GM12892 (cell line): ENCODE measurements at places on chromosomes 3 and 15.

- no peak for DNase-seq
Measured at GRCh38 chr15:48244921-48245320, 38.8 kb downstream of the SLC12A1 start.

DNA sequence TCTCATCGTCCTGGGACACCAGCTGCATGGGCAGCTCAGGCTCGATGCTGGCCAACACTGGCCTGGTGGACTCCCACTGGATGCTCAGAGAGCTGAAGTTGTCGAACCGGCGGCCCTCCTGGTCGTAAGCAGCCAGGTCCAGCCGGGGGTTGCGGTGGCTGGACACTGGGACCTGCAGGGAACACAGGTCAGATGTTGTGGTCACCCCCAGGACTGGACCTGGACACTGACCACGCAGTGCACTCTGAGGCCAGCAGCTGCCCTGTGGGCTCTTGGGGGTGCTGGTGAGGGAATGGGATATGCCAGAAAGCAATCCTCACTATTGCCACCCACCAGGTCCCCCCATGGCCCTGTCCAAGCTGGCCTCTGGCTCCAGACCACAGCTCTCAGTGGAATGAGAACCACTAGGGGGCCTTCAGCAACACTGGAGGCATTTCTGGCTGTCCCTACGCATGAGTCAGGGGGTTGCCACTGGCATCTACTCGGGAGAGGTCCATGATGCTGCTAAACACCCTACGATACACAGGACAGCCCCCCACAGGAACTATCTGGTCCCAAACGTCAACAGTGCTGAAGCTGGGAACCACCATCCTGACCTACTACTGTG lies 66.1 kb downstream of the NUP210 start:
- no peak for DNase-seq

DNA sequence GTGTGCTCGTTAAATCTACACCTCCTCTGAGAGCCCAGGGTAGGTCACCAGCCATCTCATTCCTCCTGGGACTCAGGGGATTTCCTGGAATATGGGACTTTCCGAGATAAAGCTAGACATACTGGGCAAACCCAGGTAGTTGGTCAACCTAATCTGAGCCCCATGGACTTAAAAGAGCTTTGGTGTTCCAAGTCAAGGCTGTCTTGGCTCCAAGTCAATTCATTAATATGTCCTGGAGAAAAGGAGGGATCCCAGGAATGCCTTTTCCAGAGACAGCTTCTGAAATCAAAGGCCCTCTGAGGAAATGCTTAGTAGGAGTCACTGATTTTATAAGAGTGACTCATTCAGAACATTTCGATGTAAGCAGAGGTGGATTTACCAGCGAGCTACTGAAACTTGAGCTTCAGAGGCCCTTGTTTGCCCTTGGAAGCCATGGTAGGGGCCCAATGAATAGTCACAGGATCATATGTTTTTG lies 137.3 kb upstream of the UBE2E1 start:
- DNase-seq: no peak

DNA sequence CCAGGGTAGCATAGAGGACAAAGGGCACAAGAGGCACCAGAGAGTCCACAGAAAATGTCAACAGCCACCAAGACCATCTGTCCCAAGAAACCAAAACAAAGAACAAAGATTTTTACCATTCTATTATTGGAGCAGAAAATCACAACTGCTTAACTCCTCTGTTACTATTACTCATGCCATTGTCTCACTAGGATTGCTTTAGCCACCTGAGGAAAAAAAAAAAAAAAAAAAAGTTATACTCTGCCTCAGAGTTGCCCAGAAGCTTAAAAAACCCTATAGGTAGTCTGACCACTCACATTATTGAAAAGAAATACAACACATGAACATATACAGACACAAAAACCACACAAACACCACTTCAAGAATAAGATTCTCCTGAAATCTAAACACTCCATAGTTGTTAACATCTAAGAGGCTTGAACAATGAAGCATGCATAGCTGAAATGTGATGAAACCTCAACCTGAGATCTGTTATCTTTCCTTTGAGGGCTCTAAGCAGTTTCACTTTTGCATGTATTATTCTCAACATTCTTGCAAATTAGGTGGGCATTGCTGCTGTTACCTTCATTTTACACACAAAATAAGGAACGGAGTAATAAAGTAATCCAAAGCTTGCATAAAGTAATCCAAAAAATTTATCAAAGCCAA lies 85.4 kb downstream of the IGSF11 start:
- DNase-seq: no peak

DNA sequence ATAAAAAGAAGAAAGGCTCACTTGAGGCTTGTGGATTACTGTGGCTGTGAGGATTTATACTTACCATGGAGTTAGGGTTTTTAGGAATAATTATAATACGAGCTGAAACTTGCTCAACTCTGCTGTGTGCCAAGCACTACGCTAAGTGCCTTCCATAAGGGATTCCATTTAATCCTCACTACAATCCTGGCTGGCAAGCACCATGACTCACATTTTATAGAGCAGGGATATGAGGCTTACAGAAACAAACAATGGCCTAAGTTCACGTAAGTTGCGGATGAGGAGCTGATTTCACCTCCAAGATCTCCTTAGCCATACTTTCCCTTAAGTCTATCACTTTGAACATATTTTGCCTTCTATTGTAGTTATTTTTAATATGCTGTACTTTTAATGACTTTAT lies 43.9 kb upstream of the ARL8B start:
- no peak for DNase-seq

GRCh38 chr15:74844319-74845207 lies 1.6 kb upstream of the ULK3 start:
- DNase-seq: no peak

- no peak for DNase-seq
Measured at GRCh38 chr3:129534428-129535027, 6.1 kb downstream of the RHO start.

GRCh38 chr3:160027541-160028195 lies 39.0 kb downstream of the IL12A start:
- no peak for DNase-seq

GRCh38 chr3:32413845-32414521 lies 22.3 kb downstream of the CMTM7 start:
- DNase-seq: no peak

DNA sequence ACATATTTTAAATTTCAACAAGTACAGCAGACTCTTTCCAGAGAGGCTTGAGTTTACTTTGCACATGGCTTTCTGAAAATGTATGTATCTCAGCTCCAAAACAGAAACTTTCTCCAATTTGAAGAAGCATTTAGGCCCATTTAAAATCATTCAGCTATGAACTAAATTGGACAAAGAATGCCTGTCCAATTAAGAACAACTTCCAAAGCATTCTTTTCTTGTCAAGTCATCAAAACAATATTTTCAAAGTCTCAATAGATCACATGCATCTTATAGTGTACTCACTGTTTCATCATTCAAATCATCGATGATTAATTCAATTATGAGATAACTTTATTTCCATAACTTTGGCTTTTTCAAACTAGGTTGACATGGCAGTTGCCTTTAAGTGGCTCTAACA lies 95.2 kb downstream of the KBTBD8 start:
- DNase-seq: no peak

DNA sequence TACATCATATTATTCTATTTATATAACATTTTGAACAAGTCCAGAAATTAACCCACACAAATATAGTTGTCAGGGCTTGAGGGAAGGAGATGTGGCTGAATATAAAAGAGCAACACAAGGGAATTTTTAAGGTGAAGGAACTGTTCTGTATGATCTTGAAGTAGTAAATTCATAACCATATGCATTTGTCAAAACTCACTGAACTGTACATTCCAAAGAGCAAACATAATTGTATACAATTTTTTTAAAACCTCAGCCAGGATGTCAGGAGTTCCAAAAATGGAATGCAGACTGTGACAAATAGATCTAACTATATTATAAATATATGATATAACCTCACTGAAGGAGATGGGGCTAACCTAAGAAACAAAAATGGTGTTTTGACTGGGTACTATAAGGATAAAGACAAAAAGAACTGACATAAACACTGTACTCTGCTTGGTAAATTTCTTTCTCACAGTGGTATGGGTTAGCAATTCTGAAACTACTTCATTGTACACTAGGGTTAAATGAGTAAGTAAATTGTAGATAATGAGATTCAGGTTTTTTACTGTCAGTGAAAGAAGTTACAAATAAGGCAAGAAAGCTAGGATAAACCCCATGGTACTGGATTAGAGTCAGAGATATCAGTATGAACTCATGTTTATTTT lies 14.4 kb downstream of the GOLGB1 start:
- no peak for DNase-seq

DNA sequence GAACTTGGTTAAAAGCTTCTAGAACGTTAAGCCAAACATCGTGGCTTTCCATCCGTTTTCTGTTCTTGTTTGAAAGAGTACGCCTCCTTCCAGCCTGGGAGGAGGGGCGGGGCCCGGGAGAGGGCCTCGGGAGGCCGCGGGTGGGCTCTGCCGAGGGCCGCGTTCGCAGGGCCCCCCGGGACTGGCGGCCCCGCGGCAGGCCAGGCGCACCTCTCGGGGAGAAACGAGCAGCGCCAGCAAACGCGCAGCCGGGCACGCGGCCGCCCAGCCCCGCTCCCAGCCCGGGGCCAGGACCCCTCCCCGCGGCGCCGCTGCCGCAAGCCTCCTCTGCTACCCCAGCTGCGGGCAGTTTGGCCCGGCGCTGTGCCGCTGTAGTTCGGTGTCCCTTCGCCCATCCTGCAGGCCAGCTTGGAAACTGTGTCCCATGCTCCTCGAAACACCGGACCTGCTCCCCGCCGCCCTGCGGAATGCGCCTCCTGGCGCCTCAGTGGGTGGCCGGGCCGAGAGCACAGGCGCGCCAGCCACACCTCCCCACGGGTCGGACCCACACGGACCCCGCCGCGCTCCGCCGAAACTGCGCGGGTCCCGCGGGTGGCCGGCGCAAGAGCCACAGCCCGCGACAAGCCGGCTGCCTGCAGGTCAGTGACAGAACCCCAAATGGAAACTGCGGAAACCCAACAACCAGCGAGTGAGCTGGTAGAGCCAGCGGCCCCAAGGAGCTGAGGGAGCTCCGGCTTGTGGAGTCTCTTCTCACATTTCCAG lies 2.3 kb downstream of the OCA2 start:
- no peak for DNase-seq

GRCh38 chr3:105771392-105771791 lies 97.4 kb downstream of the CBLB start:
- DNase-seq: no peak

DNA sequence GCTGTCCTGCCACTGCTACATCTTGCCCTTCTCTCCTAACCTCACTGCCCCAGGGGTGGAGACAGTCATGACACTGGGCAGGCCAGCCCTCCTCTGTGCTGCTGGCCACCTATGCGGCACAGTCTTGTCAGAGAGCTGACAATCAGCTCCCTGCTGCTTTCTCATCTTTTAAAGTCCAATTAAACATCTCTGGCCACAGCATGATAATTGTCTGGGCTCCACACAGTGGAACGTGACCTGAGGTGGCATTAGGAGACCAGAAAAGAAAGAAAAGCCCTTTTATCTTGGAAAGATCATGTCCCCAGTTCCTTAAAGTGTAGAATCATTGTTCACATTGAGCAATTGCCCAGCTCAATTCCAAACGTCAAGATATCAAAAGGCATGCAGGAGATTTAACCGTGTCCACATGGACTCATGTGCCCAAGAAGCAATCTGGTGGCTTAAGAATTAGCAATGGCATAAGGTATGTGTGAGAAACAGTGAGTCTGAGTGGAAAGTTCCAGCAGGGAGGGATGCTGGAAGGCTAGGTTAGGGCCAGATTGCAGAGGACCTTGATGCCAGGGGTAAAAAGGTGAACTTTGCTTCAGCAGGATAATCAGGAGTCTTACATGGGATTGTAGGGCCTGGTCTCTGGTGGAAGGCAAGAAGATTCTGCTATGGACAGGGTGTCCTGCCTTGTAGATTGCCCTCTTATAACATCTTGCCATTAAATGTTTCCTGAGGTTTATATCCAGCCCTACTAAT lies 15.3 kb upstream of the CACNA1D start:
- no peak for DNase-seq

DNA sequence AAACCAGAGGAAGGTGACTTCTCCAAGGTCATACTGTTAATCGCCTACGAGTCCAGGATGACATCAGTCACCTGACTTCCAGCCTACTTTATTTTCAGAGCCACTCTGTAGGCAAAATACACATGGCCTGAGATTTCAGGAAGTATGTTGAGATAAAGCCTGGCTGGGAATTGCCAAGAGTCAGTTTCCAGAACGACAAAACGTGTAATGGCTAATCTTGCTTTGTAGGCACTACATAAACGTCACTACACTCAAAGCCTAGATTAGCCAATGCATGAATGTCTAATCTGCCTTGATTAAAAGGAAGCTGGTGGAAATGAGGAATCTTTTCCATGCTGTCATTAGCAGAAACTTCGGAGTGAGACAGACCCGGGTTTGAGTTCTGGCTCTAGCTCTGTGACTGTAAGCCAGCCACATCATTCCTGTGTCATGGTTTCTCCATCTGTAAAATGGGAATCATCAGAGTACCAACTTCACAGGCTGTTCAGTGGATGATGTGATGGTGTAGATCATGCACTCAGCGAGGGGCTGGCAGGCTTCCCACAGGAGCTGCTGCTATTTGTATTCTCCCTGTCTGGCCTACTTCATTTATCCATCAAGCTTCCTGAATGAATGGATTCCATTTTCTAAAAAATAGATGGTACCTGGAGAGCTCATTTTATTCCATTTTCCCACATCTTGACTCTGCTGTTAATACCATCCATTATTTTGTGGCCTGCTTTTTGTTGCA lies 241.9 kb downstream of the XXYLT1 start:
- no peak for DNase-seq

DNA sequence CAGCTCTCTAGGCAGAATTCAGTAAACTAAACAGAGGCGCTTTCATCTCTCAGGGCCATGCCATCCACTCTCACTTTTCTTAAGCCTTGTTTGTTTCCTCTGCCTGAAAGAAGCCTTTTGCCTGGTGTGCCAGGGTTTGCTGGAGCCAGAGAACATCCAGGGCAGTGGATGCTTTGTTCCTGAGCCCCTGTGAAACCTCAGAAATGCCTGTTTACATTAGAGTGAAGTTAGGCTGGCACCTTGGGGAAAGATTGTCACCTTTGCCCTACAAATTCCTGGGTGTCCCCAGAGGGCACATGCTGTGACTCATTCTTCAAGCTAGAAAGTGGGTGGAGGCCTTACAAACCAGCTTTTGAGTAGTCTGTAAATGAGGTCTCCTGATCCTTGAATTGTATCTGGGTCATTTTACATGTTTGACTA lies 10.7 kb upstream of the TRAK1 start:
- no peak for DNase-seq

DNA sequence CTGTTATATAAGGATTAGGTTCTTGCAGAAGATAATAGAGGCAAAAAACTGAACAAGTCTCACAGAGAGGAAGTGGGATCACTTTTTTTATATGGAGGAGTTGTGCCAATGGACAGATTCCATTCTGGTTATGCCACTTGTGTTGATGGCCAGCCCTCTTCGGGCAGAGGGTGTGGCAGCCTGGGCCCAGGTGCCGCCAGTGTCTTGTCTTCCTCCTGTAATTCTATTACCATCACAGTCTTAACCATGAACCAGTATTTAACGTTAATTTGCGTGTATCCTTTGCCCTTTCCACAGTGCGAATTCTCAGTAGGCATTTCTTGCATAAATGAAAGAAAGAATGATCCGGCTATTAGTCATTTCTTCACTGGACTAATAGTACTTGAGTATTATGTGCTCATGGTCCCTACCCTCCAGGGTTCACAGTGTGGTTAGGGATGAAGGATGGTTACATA lies 7.0 kb upstream of the USP4 start:
- DNase-seq: no peak

GRCh38 chr3:69376731-69377130 lies 9.2 kb downstream of the FRMD4B start:
- no peak for DNase-seq

GRCh38 chr3:133271539-133271938 lies 128.3 kb upstream of the BFSP2 start:
- DNase-seq: no peak
